ENCODE measurements at places on chromosomes 5 and 9.

GRCh38 chr5:91418158-91418557, 35.0 kb upstream of the ARRDC3 start:
- no peak for DNase-seq

DNA sequence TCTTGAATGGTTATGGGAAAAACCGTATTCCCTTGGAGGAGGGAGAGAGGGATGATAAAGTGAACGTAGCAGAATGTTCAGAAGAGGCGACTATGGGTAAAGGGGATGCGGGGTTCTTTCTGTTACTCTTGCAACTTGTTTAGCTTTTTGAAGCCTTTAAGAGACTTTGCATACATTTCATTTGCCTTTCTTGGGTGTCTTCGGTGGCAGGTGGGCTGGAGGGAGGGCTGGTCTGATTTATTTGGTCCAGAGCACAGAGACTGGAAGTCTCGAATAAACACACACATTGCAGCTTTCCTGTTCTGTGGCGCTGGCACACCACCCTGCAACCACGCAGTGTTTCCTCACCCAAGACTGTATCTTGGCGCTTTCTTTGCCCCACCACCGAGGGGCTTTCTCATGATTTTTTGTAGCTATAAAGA, 23.2 kb downstream of the TTF1 start:
- DNase-seq = no peak

- peak; percentile 30 for DNase-seq
These were observed 208.4 kb downstream of the CD180 start for GRCh38 chr5:66987949-66988838.

DNA sequence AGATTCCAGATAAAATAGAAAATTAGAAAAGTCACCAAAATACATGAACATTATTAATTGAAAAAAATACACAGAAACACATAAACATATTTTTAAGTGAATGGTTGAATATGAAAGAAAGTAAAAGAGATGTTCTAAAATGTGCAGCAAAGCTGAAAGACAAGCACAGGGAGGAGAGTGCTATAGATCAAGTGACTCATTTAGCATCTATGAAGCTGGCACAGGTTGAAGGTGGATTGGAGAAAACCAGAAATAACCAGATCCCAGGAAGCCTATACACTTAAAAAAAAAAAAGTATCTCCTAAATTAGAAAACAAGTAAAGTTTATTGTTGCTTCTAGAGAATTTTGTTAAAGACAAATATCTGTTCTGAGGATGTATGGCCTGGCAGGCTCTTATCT, 338.9 kb downstream of the CDH12 start:
- no peak for DNase-seq

GRCh38 chr9:76799473-76799872, 35.2 kb downstream of the PCA3 start:
- no peak for DNase-seq

- DNase-seq = no peak
These were observed 83.2 kb upstream of the SNCAIP start for GRCh38 chr5:122228728-122229392.

DNA sequence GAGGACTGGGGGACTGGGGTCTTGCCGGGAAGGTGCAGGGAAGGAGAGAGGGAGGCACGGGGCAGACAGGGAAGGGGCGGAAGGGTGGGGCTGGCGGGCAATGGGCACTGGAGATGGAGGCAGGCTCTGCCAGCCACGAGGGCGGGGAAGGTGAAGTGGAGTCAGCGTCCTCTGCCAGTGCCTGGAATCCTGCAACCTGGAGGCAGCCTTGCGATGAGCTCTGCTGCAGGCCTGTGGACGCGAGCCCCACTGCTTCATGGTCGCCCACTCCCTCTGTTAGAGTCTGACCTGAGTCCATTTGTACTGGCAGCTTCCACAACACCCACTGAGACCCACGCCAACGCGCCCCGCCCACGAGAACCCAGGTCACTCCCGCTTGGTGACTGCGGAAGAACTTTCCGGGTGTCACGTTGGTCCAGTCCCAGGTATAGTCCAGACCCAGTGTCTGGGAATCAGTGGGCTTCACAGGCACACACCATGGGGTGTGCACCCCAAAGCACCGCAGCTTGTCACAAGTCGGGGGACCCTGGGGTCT, 106.4 kb upstream of the PPP1R26 start:
- DNase-seq = no peak

DNA sequence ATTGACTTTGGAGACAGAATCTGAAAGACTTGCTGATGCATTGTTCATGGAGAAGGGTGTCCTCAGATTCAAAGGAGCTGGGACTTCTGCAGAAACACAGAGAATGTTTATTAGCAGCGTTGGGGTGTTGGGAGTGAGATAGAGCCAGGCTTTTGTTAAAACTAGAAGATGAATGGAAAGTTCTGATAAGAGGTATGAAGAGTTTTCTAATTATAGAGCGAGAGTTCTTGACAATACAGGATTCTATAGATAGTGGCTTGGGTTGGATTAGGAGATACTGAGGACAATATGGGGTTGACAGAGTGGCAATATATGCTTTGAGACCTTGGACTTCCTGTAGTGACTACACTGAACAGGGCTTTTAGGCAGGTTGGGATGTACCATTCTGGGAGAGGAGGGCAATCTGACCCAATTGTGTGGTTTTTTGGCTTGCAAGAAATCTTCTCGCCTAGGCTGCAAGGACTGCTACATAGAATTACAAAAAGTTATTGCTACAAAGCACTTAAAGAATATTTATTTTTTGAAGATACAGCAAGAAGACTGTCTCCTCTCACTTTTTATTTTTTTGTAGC, 83.1 kb downstream of the FER start:
- no peak for DNase-seq

DNA sequence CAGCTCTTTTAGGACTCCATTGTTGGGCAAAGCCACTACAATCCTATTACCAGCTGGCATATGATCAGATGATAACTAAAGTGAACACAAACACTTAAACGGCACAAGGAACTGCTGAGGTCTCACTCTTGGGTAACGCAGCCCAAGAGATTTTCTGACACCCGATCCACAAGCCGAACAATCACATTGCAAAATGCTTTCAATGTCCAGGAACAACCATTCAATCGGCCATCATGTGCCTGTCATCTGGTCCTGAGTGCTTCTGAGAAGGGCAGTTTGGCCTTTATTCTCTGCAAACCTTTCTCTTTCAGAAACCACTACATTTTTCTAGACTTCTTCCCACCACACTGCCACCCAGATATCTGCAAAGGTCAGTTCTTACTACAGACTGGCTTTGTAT, 283.1 kb downstream of the GLIS3 start:
- no peak for DNase-seq

GRCh38 chr5:45414620-45415573, 281.3 kb downstream of the HCN1 start:
- no peak for DNase-seq

DNA sequence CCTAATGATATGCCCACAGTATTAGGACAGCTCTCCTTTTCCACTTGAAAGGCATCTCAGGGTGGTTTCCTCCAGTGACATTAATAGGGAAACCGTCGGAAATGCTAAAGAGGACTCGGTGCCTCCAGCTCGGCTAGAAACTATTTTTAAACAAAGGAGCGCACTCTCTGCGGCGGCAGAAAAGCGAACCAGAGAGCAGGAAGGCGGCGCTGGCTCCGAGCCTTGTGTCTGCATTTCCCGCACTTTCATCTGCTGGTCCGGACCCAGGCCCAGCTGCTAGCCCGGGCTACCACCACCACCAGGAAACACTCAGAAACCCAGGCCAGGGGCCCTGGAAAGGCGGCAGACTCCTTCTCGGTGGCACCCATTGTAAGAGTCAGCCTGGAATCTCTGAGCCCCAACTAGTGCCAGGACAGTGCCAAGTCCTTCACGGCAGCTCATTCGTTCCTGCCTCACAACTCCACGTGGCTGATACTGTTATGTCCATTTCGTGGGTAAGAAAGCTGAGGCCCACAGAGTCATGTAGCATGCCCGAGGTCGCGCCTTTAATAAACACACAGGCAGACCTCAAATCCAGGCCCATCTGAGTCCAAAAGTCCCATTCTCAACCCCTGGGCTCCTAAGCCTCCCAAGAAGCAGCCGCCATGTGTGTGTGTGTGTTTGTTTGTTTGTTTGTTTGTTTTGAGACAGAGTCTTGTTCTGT, 73.9 kb downstream of the VAV2 start:
- no peak for DNase-seq

DNA sequence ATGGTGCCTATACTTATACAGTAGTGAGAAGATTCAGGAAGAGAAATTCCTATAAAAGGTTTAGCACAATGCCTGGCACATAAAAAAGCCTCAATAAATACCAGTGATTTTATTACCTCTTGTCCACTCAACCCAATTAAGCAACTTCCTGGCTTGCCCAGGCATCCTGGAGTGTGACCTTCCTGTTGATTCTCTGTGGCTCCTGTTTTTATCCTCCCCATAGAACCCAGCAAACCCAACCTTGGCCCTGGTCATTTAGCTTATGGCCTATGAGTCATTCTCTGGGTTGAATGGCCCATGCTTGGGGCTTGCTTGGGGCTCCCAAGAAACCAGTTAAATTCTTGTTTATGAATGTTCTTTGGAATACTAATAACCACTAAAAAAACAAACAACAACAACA, 21.4 kb upstream of the SPARC start:
- no peak for DNase-seq

DNA sequence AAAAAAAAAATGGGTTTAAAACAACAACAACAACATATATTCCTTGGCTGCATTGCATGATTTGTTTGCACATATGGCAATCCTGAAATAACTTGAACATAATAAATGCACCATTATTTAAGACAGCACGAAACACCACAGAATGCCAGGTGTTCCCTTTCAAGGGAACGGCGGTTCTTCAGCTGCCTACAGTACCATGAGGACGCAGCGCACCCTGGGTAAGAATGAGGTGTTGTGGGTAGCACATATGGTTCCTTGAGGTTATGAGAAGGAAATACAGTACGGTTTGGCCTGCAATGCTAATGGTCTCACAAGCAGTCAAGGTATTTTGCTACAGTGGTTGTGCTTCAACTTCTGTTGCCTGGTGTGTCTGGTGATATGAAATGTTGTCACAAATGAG, 174.8 kb downstream of the SLC12A2 start:
- DNase-seq = no peak

GRCh38 chr9:95857896-95858295, 17.6 kb upstream of the ERCC6L2 start:
- DNase-seq = no peak

- no peak for DNase-seq
These were observed 182.8 kb downstream of the SEMA5A start for GRCh38 chr5:9363026-9363425.

DNA sequence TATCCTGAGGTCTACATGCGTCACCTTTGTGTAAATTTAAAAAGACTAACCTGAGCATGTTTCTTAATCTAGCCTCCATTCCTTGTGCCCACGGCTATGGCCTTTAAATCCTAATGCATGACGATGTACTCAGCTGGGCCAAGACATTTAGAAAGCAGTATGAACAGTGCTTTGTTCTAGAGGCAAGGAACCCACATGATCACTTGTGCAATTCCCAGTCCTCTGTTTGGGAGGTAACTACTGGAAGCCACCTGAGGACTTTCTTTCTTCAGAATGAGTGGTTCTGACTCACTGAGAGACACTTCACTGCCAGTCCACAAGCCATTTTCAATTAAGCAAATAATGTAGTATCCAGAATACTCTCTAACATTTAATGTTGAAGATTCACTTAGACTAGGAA, 181.3 kb downstream of the RAB3C start:
- DNase-seq = no peak

DNA sequence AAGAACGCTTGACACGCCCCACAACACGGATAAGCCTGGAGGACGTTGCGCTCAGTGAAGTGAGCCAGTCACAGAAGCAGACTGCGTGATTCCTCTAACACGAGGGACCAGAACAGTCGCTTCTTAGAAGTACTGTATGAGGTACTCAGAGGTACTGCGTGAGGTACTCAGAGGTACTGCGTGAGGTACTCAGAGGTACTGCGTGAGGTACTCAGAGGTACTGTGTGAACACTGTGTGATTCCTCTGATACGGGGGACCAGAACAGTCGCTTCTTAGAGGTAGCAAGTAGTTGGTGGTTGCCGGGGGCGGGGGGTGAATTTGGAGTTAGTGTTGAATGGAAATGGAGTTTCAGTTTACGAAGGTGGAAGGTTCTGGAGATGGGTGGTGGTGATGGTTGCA, 5.8 kb downstream of the NDUFS6 start:
- no peak for DNase-seq

DNA sequence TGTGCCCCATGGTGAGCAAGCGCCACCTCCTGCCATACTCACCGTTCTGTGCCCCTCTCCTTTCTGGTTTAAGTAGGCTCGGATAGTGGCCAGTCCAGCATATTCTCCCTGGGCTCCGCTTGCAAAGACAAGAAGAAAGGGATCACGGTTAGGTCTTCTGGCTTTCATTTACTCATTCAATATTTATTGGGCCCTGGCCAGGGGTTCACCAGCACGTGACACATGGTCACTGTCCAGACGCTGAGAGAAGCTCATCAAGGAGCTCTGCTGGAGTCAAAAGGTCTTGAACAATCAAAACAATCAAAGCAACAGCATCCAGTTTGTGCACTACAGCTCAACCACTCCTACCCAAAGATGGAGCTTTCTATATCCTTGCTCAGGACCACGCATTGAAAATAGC, 80.2 kb downstream of the GLDC start:
- no peak for DNase-seq

GRCh38 chr9:131448818-131449217, 53.9 kb upstream of the POMT1 start:
- no peak for DNase-seq
